ENCODE measurements at places on chromosomes 4 and X. TPM values are rescaled to one million over a fixed set of nuclear protein-coding genes. Genes with fewer than 3 reads are reported as not detected.

CXCL11 gene
- total RNA-seq = not detected

GRCh38 chr4:80788798-80789197, 241.7 kb upstream of the BMP3 start:
- DNase-seq = no peak

GRCh38 chr4:130336585-130337217, 1240.7 kb downstream of the C4orf33 start:
- no peak for DNase-seq

DNA sequence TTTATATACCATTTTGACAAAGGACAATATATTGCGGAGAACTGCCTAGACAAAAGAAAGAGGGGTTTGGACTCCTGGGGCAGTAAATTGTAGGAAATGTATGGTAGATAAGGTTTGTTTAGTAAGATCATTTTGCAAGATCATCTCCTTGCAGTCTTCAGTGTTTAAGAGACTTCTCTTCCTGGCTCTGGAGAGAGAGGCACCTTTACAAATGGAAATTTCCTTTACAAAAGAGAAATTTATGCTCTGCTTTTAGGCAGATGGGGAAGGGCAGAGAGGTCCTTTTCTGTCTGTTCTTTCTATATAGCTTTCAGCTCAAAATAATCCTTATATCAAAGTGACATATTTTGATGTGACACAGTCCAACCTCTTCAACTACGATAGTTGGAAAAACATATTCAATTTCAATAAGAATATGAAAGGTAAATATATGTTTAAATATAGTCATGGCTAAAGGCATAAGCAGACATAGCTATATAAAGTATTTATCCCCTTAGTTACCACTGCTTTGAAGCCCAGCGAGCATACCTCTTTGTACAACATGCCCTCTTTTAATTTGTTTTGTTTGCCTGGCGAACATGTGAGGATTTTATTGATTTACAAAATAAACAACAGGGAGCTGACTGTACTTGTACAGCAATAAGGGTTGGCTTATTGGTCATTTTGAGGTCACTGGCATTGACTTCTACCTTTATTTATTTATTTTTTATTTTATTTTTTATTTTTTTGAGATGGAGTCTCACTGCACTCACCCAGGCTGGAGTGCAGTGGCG, 65.2 kb downstream of the TRIM2 start:
- DNase-seq = no peak

DNA sequence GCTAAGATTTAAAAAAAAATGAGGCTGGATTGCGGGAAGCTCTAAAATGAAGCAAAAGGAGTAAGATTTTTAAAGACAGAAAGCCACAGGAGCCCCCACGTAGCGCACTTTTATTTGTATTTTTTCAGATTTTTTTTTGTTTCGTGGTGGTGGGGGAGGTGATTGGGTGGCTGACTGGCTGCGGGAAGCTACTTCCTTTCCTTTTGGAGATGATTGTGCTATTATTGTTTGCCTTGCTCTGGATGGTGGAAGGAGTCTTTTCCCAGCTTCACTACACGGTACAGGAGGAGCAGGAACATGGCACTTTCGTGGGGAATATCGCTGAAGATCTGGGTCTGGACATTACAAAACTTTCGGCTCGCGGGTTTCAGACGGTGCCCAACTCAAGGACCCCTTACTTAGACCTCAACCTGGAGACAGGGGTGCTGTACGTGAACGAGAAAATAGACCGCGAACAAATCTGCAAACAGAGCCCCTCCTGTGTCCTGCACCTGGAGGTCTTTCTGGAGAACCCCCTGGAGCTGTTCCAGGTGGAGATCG, 908 bp downstream of the PCDH10 start:
- DNase-seq = no peak

DCHS2 gene
- 5.8 TPM for total RNA-seq

DNA sequence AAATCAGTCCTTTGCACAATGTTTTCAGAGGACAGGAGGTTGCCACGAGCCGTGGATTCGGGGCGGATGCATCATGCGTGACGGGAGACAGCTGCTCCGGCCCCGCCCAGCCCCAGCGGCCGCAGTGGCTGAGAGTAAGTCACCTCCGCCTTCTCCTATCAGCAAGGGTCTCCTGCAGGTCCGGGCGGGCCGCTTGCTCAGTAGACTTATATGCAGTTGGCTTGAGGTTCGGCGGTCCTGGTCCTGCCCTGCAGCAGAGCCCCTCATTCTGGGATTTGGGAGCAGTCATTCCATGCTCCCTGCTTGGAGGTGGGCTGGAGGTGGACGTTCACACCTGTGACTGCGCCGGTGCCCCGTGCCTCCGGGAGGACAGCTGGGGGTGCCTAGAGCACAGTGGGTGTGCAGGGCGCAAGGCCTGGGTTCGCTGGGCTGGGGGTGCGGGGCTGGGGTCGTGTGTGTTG, 86.3 kb upstream of the ADRA2C start:
- DNase-seq = no peak

GRCh38 chrX:86747091-86747490, 598.8 kb downstream of the DACH2 start:
- DNase-seq = no peak

GRCh38 chrX:111854556-111855490, 21.2 kb upstream of the TRPC5OS start:
- no peak for DNase-seq

GRCh38 chrX:67004451-67004850, 365.6 kb upstream of the EDA2R start:
- no peak for DNase-seq

ATP8A1 gene
- 10.8 TPM for total RNA-seq

DNA sequence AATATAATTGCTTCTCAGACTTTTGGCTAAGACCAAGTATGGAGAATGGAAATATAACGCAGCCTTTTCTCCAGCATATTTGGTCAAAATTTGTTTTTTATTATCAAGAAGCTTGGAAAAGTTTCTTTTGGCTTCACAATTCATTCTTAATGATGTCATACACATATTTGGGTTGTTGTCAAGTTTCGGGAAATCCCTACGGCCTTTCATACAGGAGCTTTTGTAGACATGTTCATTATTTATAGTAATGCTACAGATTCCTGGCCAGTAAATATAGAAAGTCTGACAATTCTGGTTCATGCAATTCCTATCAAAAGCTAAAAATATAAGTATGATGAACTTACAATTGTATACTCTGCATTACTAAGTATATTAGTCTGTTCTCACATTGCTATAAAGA, 112.9 kb downstream of the IRF2 start:
- DNase-seq = no peak

DNA sequence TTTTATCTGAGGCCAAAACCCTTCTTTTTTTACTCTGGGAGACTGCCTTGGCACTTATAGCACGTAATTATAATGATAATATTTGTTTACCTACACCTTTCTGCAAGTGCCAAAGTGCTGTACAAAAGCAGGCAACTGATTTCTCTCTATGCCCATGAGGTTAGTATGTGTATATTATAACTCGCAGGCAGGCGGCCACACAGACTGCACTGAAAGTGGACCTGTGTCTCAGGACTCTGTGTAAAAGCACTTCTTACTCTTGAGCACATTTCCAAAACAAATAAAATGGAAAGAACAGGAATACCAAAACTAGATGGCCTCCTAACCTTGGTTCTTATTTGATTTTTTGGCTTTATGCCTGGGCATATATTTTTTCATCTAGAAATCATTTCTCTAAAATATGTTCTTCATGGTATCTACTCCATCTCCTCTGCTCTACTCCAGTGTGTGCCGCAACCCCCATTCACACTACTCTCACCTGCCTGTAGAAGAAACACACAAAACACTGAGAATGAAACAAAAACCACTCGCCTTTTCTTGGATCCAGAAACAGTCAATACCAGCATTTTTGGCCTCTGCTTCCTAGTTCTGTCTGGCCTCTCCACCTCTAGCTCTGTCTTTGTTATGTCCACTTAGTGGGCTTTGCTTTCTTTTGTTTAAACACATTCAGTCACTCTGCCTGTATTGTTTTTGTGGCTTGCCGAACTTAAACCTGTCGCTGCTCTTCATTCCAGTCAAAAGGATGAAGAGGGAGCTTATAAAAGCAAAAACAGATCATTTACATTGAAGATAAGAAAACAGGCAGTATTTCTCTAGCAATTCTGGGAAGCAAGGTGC, 934.5 kb upstream of the TENM3 start:
- no peak for DNase-seq

DNA sequence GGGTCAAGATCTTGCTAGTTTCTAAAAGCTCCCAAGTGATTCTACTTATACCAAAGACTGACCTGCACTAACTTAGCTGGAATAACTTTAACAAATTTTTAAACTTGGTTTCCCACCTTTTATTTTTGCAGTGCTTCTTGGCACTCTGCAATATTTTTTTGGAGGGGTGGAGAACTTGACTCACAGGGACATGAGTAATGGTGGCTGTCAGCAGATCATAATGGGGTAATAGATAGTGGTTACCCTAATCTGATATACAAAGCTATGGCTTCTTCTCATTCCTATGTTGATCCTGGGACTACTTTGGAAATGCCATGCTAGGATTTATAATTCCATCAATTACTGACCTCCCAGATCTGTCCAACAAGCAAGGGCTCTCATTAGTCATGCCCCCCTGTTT, 295.7 kb downstream of the GPAT3 start:
- DNase-seq = no peak

ANKRD50 gene
- 21.5 TPM for total RNA-seq

DNA sequence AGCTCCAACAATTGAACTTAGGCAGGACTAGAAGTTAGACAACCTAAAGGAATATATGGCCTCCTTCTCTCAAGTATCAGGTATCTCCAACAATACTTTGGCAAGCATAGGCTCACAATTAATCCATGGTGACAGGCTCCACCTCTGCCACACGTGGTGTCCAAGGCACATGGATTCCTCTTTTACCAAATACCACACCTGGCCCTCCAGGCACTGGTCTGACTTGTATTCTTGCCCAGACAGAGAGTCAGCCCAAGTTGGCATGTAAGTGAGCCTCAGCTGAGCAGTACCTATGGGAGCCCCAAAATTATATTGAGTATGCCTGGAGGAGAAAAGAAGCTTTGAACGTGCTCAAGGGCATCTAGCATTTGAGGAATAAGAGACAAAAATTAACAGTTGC, 19.6 kb downstream of the SRPX2 start:
- DNase-seq = no peak

GRCh38 chrX:16186380-16187007, 19.2 kb downstream of the MAGEB17 start:
- no peak for DNase-seq

DNA sequence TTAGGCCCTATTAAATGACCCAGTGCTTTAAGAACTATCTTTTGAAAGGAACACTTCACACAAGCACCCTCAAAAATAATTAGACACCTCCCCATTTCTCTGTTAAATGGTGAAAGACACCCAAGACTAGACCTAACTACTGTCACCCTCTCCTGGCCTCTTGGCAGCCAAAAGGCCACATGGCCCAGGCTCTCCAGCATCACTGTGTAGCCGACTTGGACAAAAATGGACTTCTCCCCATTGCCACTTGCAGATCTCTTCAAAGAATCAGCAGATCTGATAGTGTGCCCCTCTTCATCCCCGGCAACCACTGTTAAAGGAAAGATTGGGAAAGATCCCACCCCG, 2.0 kb downstream of the MID1IP1 start:
- no peak for DNase-seq

CDX4 gene
- not detected for total RNA-seq

GRCh38 chr4:13378973-13379759, 105.0 kb downstream of the RAB28 start:
- DNase-seq = no peak

DNA sequence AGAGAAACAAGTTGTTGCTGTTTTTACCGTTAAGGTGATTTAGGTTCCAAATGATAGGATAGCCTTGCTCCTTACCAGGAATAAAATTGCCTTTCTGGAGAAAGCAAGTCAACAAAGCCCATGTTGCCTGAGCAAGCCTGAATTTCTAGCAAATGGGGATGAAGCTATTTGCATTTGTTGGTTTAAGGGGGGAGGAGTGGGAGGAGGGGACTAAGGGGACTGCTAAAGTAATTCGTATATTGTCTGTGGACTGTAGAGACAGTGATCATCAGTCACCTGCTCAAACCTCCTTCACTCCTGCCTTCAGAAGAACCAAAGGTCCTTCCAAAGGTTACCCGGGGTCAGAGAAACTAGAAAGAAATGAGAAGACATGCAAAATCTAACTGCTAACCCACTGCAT, 65.8 kb downstream of the SCML2 start:
- DNase-seq = no peak

EPGN gene
- total RNA-seq = not detected

DNA sequence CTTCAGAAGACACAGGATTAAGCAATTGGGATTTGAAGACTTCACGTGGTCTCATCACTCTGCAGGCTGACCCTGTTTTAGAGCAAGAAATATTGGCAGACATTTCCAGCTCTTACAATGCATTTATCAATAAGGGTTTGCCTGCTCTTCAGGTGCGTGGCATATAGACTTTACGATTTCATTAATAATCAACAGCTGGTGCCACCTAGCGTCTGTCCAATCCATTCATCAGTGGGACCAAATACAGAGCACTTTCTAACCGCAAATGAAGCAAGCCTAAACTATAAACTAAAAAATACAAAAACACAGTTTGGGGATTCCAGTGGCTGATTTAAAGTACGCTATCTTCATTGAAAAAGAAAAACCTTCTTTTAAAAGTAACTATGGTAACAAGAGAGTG, 125.4 kb upstream of the DMD start:
- DNase-seq = no peak

GRCh38 chr4:71009086-71009485, 15.6 kb downstream of the DCK start:
- DNase-seq = no peak

SLC49A3 gene
- 9.4 TPM for total RNA-seq

GRIA3 gene
- total RNA-seq = 0.50 TPM

DNA sequence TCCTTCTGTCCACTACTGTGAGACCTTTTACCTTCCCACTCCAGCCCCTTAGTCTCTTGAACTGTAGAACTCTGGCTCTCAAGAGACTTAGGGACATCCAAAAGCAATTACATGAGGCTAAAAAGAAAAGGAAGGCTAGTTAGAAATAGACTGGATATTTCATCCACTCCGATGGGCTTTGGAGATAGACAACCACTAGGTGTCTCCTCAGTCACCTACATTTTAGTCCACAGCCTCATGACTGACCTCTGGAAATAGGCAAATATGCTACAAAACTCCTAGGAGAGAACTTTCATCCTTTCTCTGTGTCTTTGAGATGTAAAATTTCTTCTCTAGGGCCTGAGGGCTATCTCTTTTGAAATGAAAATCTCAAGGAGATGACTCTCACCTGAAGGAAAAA, 45.1 kb upstream of the LAMP2 start:
- no peak for DNase-seq

TEX13C gene
- not detected for total RNA-seq

DNA sequence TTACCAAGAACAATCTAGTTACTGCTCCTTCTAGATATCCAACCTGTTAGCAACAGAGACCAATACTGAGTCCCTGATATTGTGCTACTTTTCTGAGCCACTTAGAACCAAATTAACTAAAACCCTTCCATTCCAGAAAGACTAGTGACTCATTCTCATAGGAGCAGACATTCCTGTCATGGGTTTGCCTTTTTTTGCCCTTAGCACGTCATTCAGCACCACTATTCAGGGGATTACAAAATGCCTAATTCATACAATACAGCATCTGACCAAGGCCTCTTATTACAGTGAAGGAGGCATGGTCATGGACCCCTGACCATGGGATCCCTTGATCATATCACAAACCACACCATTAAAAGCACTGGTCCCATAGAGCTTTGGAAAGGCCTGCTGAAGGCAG, 123.8 kb upstream of the CXCL13 start:
- peak; percentile 81 for DNase-seq

All from esophagus muscularis mucosa (tissue), 4 donors.